ENCODE measurements at places on chromosomes 3 and 15. TPM values are rescaled to one million over a fixed set of nuclear protein-coding genes. Genes with fewer than 3 reads are reported as not detected.

GRCh38 chr3:158571969-158572765, 1.2 kb downstream of the MLF1 start:
- DNase-seq, result no peak

- no peak for DNase-seq
Observed at GRCh38 chr3:45657853-45658252, 31.3 kb upstream of the SACM1L start.

The IP6K2 gene
- 107 TPM for total RNA-seq

The ATP2B2 gene
- total RNA-seq, result not detected

- no peak for DNase-seq
Observed at GRCh38 chr3:61378311-61378710, 127.1 kb upstream of the FHIT start.

The SH3GL3 gene
- total RNA-seq, result not detected

- DNase-seq, result no peak
Observed at GRCh38 chr15:89680282-89680873, 1.2 kb upstream of the PLIN1 start.

- no peak for DNase-seq
Observed at GRCh38 chr15:48572823-48573222, 72.7 kb downstream of the FBN1 start.

GRCh38 chr3:129992781-129993180, 18.3 kb downstream of the TRH start:
- no peak for DNase-seq

DNA sequence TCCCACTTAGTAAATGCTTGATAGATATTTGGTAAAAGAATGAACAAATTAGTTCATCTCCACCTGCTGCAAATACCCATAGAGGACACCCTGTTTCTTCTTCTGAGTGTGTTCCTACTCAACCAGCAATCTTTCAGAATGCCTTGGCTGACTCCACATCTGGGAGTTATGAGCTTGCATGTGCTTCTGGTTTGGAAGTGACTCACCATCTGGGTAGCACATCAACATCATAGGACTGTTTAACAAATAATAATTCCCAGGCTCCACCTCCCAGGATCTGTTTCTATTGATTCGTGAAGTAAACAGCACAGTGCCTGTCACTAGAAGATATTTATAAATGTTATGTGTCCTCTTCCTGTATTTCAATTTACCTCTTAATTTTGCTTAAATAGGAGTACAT, 580.1 kb downstream of the ROBO2 start:
- no peak for DNase-seq

DNA sequence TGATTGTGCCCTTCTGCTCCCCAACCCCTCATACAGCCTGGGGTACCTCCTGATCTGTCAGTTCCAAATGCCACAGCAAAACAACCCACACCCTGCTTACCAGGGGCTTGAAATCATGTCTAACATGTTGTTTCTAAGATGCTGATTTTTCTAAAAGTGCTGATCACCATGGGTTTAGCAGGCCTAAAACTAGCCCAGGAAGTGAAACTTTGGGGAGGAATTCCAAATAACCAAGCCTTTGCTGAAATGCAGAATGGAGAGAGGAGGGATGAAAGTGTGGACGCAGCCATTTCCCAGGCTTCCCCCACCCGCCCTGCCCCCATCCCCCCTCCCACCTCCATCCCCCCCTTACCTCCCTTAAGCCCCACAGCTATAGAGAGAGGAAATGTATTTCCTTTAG, 2.0 kb upstream of the HRH1 start:
- DNase-seq, result no peak

- DNase-seq, result no peak
Observed at GRCh38 chr3:46093966-46094365, 66.7 kb upstream of the XCR1 start.

- no peak for DNase-seq
Observed at GRCh38 chr3:112114576-112115160, 18.4 kb downstream of the GCSAM start.

DNA sequence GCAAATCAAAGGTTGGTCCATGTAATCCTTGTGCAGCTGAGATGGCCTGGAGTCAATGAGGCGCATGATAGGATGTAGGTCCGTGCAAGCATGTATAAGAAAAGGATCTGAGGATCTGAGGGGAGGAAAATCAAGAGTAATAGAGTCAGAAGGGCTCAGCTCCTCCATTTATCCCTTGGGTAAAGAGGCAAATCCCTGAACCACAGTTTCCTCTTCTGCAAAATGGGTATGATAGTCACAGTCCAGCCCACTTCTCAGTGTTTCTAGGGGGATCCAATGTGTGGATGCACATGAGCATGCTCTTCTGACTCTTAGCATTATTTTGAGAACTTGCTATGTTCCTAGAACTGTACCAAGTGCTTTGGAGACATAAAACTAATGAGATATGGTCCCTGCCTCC, 67.9 kb downstream of the BFSP2 start:
- DNase-seq, result no peak

Data from CD4-positive, CD25-positive, alpha-beta regulatory T cell (primary cell).